ENCODE measurements at places on chromosomes 7 and 10.
A peak's percentile ranks its signal among the peaks of the same experiment; 100 is the strongest.

- peak; percentile 89 for DNase-seq
These were observed 26.5 kb upstream of the NUB1 start for GRCh38 chr7:151315038-151315655.

- peak; percentile 18 for DNase-seq
These were observed 56.0 kb downstream of the LGI1 start for GRCh38 chr10:93813507-93814465.

DNA sequence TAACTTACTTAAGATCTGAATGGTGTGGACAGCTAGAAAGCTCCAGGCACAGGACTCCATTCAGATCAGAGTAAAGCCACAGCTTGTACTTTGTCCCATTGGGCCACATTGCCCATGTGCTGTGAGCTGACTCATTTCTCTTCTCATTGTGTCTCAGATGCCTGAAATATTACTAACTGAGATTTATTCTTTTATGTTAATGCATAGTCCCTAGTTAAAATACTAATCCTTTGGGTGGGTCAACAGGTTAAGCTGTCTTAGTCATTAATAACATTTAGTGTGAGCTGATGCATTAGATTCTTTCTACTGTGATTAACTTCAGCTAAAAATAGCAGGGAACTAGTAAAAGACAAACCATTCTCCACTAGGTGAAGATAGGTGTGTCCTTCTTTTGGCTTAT, 104.7 kb upstream of the ARMC3 start:
- no peak for DNase-seq

DNA sequence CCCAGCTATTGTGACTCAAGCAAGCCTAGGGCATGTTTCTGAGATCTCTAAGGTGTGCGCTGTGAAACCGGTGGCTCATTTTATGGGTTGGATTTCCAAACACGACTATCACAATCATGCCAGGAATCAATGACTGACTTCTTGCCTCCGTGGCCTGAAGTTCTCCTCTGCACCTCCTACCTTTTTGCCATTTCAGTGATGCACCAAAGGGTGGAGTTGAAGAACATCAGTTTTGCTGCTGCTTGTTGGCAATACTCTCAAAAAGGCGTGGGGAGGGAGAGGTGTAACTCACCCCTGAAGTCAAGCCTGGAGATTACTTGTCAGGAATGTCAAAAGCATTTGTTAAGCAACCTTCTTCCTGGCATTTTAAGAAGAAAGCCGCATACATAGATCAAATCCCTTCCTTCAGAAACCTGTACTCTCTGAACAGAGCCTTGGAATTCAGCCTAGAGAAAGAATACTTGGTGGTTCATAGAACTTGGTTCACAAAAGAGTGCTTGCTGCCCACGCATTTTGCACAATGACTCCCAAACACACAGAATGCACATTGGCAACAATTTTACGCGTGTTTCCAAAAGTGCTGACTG, 41.0 kb downstream of the KIAA1217 start:
- no peak for DNase-seq

DNA sequence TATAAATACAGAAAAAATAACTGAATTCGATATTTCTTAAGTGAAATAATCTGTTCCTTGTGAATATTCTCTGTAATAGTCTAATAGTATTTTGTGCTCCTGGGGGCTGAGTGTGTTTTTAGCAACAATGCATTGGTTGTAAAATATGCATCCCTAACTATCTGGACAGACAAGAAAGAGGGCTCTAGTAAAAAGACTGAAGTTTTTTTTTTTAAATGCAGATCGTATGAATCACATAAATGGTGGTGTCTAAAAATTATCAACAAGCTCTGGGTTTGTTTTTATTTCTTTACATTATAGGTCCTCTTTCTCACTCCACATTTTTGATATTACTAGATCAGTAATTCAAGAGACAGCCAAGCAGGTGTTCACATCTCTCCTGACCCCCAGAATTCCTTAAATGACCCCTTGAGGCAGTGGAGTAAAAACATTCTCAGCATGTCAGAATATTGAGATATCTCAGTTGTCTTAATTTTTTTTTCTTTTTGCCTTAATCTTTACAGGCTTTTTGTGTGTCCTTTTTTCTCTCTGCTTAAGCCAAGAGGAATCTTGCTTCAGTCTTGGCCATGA, 18.2 kb downstream of the ARID5B start:
- DNase-seq, result no peak

DNA sequence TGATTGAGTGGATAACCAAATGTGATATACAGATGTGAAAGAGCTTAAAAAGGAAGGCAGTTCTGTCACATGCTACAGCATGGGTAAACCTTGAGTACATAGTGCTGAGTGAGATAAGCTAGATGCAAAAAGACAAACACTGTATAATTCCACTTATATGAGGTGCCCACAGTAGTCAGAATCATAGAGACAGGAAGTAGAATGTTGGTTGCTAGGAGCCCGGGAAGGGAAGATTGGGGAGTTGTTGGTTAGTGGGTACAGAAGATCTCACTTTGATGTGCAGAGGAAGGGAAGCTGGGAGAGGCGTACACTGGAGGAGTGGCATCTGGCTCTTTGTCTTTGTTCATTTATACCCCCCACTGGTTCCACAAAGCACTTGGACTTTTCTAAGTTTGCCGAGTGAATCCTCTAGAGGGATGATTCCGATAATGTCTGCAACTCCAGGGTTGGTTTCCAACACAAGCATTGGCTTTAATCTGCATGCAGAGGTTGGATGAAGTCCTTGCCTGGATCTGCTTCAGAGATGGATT, 39.5 kb downstream of the TSPAN14 start:
- peak; percentile 39 for DNase-seq

- DNase-seq, result no peak
These were observed 968 bp upstream of the OPN4 start for GRCh38 chr10:86653379-86653778.

DNA sequence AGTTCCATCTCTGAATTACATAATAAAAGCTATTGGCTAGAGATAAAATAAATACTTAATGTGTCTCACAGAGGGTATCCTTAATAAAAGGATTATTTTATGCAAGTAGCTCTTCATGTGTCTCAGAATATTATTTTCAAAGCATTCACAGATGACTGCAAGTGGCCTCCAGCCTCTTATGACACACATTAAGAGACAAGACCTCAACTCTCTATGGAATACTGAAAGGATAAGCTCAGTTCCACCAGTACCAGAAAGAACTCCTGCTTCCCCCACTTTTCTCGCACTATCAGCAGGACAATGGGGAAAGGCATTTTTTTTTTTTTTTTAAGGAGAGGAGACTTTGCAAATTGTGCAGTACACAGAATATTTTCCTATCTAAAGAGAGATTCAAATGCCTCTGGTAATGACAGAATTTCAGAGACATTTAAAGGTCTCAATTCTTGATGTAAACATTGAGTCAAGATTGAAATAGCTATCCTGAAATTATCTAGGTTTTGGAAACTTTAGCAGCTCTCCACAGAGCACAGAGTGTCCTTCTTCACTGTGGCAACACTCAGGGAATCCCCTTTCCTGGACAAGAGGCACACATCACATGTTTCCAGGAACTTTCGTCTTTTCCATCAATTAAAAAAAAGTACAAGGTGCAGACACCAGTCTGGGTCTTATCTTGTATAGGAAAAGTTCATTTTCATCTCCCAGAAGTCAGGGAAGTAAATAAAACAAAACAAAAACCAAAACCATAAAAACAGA, 122.0 kb upstream of the ANK3 start:
- no peak for DNase-seq

DNA sequence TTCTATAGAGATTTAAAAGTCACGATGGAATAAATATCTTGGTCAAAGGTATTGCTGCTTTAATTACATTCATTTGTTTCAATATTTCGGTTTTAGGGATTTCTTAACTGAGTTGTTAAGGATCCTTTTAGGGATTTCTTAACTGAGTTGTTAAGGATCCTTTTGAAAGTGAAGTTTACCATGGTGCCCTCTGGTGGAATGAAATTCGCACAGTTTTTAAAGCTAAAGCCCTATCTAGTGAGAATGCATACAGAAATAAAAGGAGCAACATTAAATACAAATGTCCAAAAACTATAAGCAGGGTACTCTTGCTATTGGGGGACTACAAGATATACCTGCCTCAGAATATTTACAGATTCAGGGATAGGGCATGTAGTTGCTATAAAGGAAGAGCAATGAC, 193.7 kb downstream of the RNLS start:
- DNase-seq, result peak; percentile 66

- no peak for DNase-seq
These were observed 18.8 kb downstream of the TET1 start for GRCh38 chr10:68578974-68579373.

DNA sequence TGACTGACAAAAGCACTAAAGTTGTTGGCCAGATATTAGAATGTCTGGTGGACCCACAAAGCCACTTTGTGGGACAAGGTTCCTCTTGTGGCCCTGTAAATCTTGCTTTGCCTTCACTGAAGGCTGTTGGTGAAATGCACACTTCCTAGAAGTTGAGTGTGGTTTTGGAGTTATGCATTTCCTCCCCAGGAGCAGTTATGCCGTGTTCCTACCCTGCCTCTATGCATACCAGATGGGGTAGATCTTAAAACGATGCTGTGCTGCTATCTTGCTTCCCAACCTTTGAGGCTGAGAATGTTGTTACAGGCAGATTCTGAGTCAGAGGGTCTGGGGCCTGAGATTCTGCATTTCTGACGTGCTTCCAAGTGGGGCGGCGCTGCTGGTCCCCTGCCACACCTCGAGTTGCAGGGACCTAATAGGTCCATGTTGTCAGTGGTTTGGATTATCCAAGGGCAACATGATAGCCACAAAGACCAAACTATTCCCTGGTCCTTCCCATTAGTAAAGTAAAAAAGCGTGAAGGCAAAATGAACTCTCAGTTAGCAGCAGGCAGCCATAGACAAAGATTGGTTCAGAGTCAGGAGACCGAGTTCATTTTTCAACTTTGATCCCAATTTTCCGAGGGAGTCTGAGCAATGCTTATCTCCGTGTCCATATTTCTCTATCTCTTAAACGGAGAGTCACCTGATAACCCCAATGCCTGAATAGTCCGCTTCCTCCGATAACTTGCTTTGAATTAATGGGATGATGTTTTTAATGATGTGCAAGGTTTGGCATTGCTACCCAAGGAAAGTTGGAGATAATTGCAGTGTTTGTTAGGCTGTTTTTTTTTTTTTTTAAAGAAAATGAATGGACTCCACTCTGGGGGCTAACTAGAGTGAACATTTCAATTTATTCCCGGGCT, 55.8 kb downstream of the CDHR3 start:
- DNase-seq, result no peak

- peak; percentile 68 for DNase-seq
These were observed 39.5 kb downstream of the ZNF117 start for GRCh38 chr7:64951250-64951848.

GRCh38 chr7:106485031-106485551, 175.9 kb downstream of the CCDC71L start:
- no peak for DNase-seq

DNA sequence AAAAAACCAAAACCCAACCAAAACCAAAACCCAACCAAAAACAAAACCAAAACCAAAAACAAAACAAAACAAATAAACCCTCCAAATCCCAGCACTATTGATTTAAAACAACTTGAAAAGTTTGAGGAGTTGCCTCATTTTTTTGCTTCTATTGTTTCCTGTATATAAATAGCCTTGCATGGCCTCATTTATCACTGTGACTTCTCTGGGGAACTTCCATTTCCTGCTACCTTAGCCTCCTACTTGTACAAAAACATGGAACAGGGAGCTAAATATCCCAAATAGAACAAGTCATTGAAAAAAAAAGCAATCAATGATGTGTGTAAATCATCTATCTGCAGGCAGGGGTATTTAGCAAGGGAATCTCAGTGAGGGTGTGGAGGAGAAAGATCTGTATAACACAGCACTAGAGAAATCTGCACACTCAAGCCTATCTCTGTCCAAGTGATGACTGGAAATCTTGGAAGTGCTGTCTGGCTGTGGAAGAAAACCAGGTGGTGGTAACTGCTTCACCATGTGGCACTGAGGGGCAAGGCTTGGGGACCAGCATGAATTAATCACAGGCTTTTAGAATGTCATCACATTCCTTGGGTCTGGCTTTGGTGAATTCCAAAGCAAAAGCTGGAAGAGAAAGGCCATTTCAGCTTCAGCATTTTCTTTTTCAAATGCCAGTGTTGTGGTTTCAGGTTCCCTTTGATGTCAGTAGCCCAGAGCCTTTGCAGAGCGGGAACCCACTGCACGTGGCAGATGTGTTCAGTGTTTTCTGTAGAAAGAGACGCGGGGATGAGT, 349.5 kb upstream of the ZNF32 start:
- no peak for DNase-seq

DNA sequence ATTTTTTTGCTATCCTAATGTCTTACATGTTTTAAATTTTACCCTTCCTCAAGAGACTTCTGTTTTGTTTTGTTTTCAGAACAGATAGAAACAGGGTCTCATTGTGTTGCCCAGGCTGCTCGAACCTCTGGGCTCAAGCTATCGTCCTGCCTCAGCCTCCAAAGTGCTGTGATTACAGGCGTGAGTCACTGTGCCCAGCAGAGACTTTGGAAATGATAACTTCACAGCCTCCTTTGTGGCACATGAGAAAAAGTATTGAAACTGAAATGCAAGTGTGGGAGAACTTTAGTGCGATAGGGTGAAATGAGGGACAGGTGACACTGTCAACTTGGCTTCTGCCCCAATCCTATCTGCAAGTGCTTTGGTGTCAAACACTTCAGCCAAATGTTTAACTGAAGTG, 21.6 kb downstream of the IRF5 start:
- DNase-seq, result no peak

GRCh38 chr7:73572767-73573186, 5.6 kb downstream of the TBL2 start:
- no peak for DNase-seq

- DNase-seq, result no peak
These were observed 113.8 kb downstream of the EBF3 start for GRCh38 chr10:129850316-129850715.

DNA sequence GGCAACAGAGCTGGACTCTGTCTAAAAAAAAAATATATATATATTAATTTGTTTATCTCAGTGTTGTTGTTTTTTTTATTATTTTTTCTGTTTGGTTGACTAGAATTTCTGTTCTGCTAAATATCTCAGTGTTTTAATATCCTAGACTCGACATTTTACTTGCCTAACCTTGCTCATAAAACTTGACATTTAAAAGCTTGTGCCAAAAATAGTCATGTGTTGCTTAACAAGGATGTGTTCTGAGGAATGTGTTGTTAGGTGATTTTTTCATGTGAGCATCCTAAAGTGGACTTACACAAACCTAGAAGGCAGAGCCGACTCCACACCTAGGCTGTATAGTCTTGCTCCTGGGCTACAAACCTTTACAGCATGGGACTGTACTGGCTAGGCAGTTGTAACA, 23.1 kb downstream of the NRBF2 start:
- no peak for DNase-seq

GRCh38 chr10:61792097-61792716, 109.3 kb upstream of the ARID5B start:
- no peak for DNase-seq

DNA sequence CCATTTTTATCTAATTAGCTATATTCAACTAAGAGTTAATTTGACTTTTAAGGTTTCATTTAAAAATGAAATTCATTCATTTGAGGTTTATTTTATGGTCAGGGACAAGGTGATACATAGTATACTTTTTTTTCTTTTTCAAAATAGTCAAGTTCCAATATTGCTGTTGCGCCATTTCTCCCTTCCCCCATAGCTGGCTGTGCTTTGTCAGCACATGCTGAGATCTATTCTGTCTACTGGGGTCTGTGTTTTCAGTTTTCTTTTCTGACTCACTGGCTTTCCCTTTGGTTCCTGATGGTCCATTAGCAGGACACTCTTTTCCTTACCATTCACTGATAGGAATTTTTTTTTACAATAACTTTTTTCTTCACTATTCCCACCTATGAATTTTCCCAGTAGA, 336.4 kb upstream of the TMEM229A start:
- no peak for DNase-seq

All from CD4-positive, alpha-beta T cell treated with Interleukin-10 for 1 hour (primary cell).